ENCODE measurements at places on chromosomes 5 and 9.

DNA sequence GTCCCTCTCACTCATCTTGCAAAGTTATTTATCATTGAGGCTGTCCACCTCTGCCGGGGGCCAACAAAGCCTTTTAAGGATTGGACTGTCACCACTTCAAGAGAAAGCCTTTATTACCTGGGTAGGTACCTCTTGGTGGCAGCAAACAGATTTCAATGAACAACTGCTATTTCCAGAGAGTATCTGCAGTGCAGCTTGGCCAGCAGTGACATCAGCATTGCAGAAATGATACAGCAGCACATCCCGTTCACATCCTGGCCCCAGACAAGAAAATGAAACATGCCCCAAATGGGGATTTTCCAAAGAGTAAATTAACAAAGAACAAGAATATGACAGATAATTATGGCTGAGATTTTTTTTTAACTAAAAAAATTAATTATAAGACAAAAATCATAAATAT, 2.3 kb upstream of the SPATA6L start:
- H3K27me3 ChIP-seq: no peaks in the 10 kb centered on the region
- H3K4me3 ChIP-seq: no peak overlapping the region
- H3K4me1 ChIP-seq: peaks cover 69% of the 10 kb centered on the region
- DNase-seq: peak; percentile 65
- H3K36me3 ChIP-seq: no peaks in the 10 kb centered on the region
- peak overlapping the region; percentile 42 for H3K27ac ChIP-seq

DNA sequence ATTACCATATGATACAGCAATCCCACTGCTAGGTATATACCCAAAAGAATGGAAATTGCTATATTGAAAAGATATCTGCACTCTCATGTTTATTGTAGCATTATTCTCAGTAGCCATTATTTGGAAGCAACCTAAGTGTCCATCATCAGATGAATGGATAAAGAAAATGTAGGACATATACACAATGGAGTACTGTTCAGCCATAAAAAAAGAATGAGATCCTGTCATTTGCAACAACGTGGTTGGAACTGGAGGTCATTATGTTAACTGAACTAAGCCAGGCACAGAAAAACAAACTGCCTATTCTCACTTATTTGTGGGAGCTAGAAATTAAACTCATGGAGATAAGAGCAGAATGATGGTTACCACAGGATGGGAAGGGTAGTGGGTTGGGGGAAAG, 63.1 kb upstream of the TTC23L start:
- H3K4me3 ChIP-seq: no peak overlapping the region
- H3K4me1 ChIP-seq: no peaks in the 10 kb centered on the region
- H3K27ac ChIP-seq: no peak overlapping the region
- DNase-seq: no peak
- H3K36me3 ChIP-seq: no peaks in the 10 kb centered on the region

GRCh38 chr5:137700282-137700680, 35.6 kb downstream of the KLHL3 start:
- no peak for DNase-seq
- no peak overlapping the region for H3K27ac ChIP-seq
- H3K4me3 ChIP-seq: no peak overlapping the region
- H3K36me3 ChIP-seq: peaks cover 3% of the 10 kb centered on the region

DNA sequence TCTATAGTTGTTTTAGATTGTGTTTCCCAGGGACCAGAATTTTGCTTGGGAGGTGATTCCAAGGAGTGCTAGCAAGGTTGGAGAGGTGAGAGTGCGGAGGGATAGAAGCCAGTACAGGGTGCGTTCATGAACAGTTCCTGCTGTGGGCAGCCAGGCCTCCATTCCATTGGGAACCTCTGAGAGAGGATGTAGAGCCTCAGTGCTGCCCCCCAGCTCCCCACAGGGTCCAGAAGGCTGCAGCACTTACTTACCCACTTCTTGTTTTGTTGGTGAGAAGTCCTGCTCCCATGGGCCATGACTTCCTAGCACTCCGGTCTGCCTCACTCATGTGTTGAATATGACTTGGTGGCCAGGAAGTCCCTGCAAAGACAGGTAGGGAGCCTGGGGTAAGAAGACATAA, 128.2 kb upstream of the GAS1 start:
- no peak overlapping the region for H3K27ac ChIP-seq
- no peak overlapping the region for H3K4me3 ChIP-seq
- no peaks in the 10 kb centered on the region for H3K36me3 ChIP-seq
- no peaks in the 10 kb centered on the region for H3K4me1 ChIP-seq

DNA sequence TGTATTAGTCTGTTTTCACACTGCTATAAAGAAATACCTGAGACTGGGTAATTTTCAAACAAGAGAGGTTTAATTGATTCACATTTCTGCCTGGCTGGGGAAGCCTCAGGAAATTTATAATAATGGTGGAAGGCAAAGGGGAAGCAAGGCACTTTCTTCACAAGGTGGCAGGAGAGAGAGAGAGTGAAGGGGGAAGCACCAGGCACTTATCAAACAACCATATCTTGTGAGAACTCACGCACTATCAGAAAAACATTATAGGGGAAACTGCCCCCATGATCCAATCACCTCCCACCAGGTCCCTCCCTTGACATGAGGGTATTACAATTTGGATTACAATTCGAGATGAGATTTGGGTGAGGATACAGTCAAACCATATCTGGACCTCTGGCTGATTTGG, 34.7 kb downstream of the ADRB2 start:
- no peak overlapping the region for H3K4me3 ChIP-seq
- no peaks in the 10 kb centered on the region for H3K36me3 ChIP-seq
- no peak for DNase-seq
- H3K27ac ChIP-seq: no peak overlapping the region
- H3K4me1 ChIP-seq: no peaks in the 10 kb centered on the region

All from activated naive CD4-positive, alpha-beta T cell treated with anti-CD3 and anti-CD28 coated beads for 36 hours (primary cell).